ENCODE measurements at places on chromosomes 5 and 9.

DNA sequence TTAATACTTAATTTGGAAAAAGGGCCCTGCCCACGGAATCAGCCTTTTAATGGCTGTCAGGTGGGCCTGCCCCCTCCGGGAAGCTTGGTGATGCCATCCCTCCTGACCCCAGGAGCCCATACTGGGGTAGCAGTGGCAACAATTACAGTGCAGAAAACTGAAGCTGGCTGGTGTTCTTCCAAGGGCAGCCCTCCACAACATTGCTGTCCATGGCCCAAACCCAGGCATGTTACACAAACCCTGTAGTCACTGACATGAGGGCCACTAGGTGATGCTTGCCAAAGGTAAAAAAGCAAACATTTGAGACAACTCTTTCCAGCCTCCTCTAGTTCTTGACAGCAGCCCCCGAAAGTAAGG lies 150.1 kb upstream of the LHFPL2 start:
- DNase-seq = no peak

- peak; percentile 59 for DNase-seq
These were observed 64.9 kb upstream of the OSMR start for GRCh38 chr5:38780945-38781344.

DNA sequence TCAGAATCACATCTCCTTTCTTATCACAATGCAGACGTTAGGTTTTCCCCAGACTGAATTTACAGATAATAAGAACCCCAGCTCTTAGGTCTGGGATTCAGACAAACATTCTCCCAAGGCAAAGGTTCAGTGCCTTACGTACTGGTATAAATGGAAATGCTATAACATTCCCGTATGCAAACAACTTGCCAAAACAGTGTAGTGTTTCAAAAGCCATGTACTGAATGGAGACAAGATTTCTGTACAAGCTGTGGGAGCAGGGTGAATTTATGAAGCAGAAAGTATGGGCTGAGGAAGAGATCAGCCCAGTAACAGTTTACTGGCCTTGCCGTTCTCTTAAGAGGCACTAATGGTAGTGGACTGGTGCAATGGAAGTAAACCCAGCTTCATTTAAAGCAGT lies 225.5 kb upstream of the ZNF462 start:
- DNase-seq = no peak

DNA sequence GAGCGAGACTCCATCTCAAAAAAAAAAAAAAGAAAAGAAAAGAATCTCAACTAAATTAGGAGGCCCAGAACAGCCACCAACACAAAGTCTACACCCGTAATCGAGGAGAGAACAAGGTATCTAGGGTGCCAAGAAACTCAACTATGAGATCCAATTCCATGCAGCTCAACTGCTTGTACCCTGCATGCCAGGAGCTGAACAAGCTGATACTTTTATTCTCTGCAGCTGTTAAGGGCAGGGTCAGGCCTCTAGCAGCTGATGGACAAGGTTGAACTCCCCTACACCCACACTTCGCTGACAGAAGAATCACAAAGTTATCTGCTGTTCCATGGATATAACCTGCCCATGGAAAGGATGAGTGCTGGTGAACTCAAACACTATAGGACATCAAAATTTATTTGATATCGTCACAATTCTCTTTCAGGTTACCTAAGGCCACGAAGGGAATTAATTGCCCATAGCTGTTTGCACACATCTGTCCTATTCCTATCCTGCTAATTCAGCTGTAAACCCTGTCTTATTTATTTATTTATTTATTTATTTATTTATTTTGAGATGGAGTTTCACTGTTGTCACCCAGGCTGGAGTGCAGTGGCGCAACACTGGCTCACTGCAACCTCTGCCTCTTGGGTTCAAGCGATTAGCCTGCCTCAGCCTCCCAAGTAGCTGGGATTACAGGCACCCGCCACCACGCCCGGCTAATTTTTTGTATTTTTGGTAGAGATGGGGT lies 20.7 kb downstream of the UBAP2 start:
- DNase-seq = no peak

DNA sequence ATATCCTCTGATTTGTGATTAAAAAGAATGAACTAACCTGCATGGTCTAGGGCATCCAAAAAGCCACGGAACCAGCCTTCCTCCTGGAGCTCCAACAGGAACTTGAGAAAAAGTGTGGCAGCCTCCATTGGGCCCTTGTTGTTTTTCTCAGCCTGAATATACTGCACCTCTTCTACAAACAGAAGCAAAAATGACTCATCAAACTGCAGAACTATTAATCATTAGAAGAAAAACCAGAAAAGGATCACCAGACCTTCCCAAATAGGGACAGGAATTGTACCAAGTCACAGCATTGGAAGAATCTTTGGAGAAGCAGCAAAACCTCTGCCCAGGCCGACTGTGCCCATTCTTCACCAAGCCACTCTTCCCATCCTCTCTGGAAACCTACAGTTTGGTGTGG lies 25.2 kb downstream of the RIGI start:
- DNase-seq = no peak

Measured in left ventricle myocardium superior (tissue), 1 donor.